ENCODE measurements at places on chromosomes 6 and 20. TPM values are rescaled to one million over a fixed set of nuclear protein-coding genes. Genes with fewer than 3 reads are reported as not detected.

CLVS2 gene
- total RNA-seq, result 0.46 TPM

- DNase-seq, result no peak
Measured at GRCh38 chr6:36334832-36335459, 1.7 kb downstream of the BNIP5 start.

DNA sequence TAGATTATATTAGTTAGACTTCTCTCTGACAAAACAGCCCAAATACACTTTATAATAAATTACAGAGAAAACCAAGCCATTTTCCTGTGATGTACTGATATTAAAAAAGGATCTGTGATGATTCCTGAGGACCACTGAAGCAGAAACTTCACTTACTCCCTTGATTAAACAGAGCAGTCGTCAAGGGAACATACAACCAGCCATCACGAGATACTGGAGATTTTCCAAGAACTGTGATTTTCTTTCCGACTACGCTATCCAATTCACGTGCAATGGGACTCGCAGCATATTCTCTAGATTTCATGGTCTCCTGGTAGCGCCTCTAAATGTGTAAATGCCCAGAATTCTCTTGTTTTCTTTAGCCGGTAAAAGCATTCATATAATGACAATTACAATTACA is 377.4 kb downstream of the PHF3 start:
- DNase-seq, result no peak

DNA sequence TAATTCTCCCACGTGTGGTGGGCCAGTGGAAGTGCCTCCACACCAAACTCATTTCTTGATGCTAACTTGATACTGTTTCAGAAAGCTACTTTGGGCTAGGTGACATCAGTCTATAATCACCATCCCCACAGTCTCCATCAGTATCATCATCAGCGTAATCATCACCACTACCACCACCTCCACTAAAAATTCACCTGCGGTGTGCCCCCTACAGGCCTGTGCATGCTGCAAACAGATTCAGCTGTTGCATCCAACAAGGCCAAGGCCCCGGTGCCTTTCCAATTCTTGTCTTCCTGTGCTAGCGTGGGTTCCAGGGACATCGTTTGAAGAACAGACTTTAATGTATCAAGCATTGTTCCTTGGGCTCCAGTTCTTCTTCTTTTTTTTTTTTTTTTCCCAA is 201.3 kb upstream of the EXOC2 start:
- DNase-seq, result peak; percentile 54

- no peak for DNase-seq
Measured at GRCh38 chr6:8441452-8441851, 6.1 kb upstream of the SLC35B3 start.

DNA sequence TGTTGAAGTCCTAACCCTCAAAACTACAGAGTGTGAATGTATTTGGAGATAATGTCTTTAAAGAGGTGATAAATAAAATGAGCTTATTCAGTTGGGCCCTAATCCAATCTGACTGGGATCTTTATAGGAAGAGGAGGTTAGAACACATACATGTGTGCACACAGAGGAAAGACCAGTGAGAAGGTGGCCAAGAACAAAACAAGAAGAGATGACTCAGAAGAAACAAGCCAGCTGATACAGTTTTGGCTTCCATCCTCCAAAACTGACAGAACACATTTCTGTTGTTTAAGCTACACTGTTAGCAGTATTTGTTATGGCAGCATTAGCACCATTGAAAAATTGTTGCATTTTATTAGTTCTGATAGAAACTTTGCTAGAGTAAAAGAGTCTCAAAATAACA is 609.3 kb upstream of the IMPG1 start:
- DNase-seq, result no peak
